Activated T-helper 1 cell treated with anti-CD3 and anti-CD28 coated beads, Interleukin-12 subunit alpha, Interleukin-12 subunit beta, Interleukin-2, Interleukin-4 antibody, amounts not matched to agents 30 ng/mL and 10 ng/mL and 1 ng/mL, durations not matched to agents 14 hours and 24 hours and 36 hours (primary cell): ENCODE measurements at places on chromosomes 6 and 20.

DNA sequence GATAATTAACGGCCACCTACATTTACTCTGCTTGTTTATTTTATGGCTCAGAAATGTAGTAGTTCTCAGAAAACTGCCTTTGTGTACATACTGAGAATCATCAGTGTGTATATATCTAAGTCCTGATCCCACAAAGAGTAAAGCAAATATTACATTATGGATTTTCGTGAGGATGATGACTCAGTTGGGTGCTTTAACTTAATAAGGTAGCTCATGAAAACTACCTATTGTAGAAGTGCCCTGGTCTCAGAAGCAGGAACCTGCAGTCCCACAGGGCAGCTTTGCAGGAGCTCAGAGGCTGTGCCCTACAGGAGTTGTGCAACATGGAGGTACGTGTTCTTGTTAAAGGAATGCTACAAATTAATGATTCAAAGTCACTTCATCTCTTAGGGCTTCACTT lies 108.2 kb downstream of the PLG start:
- DNase-seq, result no peak

DNA sequence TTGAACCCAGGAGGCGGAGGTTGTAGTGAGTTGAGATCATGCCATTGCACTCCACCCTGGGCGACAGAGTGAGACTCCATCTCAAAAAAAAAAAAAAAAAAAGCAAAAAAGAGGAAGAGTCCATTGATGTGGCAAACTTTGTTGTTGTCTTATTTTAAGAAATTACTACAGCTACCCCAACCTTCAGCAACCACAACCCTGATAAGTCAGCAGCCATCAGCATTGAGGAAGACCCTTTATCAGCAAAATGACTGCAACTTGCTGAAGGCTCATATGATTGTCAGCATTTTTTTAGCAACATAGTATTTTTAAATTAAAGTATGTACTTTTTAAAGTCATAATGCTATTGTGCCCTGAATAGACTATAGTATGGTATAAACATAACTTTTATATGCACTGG lies 48.8 kb downstream of the ZFP64 start:
- DNase-seq, result no peak

GRCh38 chr20:33148040-33148439 lies 19.9 kb upstream of the BPIFA2 start:
- no peak for DNase-seq

GRCh38 chr20:31712564-31713311 lies 9.9 kb downstream of the BCL2L1 start:
- no peak for DNase-seq

DNA sequence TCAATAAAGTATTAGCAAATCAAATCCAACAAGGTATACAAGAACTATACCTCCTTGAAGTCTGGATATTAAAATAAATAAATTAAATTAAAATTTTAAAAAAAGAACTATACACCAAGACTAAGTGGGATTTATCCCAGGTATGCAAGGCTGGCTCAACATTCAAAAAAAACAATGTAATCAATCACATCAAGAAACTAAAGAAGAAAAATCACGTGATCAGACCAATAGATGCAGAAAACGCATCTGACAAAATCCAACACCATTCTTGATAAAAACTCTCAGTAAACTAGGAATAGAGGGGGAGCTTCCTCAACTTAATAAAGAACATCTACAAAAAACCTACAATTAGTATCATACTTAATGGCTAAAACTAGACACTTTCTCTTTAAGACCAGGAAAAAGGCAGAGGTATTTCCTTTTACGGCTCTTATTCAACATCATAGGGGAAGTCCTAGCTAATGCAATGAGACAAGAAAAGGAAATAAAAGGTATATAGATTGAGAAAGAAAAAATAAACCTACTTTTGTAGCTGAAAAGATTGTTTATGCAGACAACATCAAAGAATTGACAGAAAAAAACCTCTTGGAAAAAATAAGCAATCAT lies 35.0 kb downstream of the RANBP9 start:
- DNase-seq, result no peak

DNA sequence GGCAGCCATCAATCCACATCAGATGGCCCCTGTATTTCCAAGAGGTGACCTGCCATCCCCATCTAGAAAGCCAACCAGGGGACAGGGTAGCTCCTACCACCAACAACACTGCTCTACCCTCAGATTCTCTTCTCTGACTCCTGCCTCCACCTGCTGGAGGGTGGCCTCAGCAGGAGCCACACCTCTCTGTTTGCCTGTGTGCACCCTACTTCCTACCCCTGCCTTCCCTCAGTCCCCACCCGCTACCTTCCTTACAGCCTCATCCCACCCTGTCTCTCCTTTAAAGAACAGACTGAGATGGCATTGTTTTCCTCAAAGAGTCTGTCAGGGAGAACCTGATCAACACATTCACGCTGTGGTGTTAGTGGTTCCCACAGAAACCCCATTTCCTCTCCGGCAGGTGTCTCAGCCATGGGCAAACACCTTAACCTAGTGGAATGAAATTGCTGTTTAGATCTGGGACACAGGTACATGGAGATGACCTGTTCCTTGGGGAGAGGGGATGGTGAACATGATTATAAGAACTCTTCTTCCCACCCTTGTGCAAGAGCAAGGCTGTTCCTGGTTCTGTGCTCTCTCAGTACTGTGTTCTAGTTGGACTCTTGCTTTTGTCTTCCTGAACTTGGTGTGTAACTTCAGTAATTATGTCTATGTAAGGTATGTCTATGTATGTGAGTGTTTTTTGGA lies 1.8 kb downstream of the ENTPD6 start:
- DNase-seq, result no peak

- no peak for DNase-seq
Measured at GRCh38 chr20:59770851-59771250, 162.6 kb downstream of the SYCP2 start.

DNA sequence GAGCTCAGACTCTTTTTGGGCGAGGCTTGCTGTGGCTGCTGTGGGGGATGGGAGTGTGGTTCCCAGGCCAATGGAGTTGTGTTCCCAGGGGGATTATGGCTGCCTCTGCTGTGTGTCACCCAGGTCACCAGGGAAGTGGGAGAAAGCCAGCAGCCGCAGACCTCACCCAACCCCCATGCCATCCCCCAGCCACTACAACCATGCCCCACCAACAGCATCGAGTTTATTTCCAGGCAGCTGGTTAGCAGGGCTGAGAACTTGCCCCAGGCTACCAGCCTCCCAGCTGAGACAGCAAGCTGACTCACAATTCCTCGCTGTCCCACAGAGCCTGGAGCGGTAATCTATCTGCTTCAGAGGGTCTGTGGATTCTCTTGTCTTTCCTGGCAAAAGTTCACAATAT lies 331.7 kb downstream of the FRK start:
- DNase-seq, result no peak

- DNase-seq, result no peak
Measured at GRCh38 chr6:67558985-67559384, 1076.1 kb upstream of the ADGRB3 start.

DNA sequence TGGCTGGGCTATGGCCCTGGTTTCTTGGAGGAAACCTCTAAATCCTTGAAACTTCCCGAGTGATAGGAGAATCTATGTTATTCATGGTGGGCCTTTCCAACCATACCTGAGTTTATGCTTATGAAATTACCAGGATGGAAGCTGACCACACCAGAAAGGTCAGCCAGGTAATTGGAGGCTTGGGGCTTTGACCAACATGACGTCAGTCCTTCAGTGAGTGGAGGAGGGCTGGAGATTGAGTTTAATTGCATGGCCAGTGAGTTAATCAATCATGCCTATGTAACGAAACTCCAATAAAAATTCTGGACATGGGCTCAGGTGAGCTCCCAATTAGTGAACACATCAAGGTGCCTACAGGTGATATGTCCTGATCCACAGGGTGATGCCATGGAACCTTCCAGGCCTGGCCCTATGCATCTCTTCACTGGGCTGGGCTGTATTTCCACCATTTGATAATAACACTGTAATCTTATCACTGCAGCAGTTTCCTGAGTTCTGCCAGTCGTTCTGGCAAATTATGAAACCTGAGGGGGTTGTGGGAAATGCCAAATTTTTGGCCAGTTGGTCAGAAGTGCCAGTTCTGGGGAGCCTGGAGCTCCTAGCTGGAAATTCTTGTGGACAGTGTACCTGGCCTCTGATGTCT lies 106.5 kb downstream of the CDH26 start:
- DNase-seq, result no peak
